ENCODE measurements at places on chromosomes 3 and 15.
A peak's percentile ranks its signal among the peaks of the same experiment; 100 is the strongest.

GRCh38 chr15:66646799-66647198, 55.2 kb upstream of the SMAD6 start:
- DNase-seq: no peak

GRCh38 chr15:97961067-97961954, 808 bp downstream of the ARRDC4 start:
- DNase-seq: peak; percentile 4

DNA sequence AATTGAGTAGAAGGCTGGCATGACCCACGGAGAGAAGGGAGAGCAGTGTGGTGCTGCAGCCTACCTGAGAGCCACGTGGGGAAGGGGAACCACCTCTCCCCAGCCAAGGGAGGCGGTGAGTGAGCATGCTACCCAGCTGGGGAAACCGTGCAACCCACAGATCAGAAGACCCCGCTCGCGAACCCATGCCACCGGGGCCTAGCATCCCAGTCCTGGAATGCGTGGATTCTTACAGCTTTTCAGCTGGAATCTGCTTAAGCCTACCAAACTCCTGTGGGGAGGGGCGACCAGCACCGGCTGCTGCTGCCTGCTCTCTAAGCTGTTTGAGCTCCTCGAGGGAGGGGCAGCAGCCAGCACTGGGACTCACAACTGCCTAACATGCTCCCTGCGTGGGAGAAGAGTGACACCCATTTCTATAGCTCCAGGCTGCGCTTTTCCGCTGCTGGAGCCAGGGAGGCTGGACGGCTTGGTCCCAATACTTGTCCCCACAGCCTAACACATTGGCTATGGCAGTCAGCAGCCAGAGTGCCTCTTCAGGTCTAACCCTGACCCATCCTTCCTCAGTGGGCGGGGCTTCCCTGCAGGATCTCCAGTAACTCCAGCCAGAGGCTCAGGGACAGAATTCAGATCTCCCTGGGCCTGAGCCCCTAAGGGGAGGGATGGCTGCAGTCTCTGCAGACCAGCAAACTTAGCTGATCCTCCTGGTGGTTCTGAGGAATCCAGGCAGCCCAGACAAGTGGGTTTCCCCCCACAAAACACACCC, 20.0 kb upstream of the TEX55 start:
- no peak for DNase-seq

DNA sequence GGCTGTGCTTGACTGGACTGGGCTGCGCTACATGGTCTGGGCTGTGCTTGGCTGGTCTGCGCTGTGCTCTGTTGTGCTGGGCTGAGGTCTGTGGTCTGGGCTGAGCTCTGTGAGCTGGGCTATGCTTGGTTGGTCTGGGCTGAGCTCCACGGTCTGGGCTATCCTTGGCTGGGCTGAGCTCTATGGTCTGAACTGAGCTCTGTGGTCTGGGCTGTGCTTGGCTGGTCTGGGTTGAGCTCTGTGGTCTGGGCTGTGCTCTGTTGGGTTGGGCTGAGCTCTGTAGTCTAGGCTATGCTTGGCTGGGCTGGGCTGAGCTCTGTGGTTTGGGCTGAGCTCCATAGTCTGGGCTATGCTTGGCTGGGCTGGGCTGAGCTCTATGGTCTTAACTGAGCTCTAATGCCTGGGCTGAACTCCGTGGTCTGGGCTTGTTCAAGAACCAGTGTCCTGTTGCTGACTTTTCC, 92.0 kb downstream of the PLXNA1 start:
- DNase-seq: no peak

GRCh38 chr3:191076903-191077552, 122.0 kb upstream of the OSTN start:
- no peak for DNase-seq

- DNase-seq: no peak
Observed at GRCh38 chr15:48966595-48967301, 3.0 kb upstream of the SHC4 start.

- DNase-seq: peak; percentile 58
Observed at GRCh38 chr3:11643605-11644087, at the start of gene VGLL4. TSS of gene VGLL4 (minus strand) at chr3:11643915. CDS start at chr3:11643518, 397 bp downstream.

GRCh38 chr3:142963516-142964448, at the start of gene PAQR9:
TSS of gene PAQR9 (minus strand) at chr3:142963674. CDS start at chr3:142963336, 338 bp downstream.
- DNase-seq: no peak

DNA sequence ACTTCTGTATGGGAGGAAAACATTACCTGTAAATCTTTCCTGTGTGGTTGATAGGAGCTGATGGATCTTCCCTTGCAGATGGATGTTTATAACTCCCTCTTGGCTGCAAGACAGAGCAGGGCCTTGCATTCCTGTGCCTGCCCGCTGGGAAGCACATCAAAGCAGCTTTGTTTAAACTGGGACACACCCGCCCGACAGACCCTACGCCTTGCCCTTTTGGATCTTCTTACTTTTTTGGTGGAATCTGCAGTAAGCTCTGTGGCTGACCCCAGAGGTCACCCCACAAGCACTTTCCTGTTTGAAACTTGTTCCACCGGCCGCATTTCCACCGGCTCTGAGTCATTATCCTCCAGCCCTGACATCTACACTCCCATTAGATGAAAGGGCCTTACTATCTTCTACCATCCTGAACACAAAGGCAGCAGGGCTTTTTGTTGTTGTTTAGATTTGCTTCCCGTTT, 244.1 kb upstream of the STT3B start:
- no peak for DNase-seq

All from activated T-cell treated with anti-CD3 and anti-CD28 coated beads, Interleukin-2, amount 50 U/mL, for 4 hours (primary cell).